ENCODE measurements at places on chromosomes 7 and 10. TPM values are rescaled to one million over a fixed set of nuclear protein-coding genes. Genes with fewer than 3 reads are reported as not detected.

The LRCH4 gene
- total RNA-seq: 305 TPM

The METTL27 gene
- total RNA-seq: 0.73 TPM

The DOCK1 gene
- not detected for total RNA-seq

GRCh38 chr10:98255146-98255877 lies 12.7 kb downstream of the LOXL4 start:
- peaks cover 4% of the 10 kb centered on the region for H3K36me3 ChIP-seq
- H3K27me3 ChIP-seq: no peaks in the 10 kb centered on the region
- no peak for DNase-seq
- no peak overlapping the region for H3K4me3 ChIP-seq
- H3K27ac ChIP-seq: no peak overlapping the region
- peaks cover 7% of the 10 kb centered on the region for H3K4me1 ChIP-seq

GRCh38 chr10:73586583-73586984 lies 4.6 kb downstream of the USP54 start:
- no peak overlapping the region for H3K27ac ChIP-seq
- no peaks in the 10 kb centered on the region for H3K36me3 ChIP-seq
- H3K4me3 ChIP-seq: no peak overlapping the region
- DNase-seq: no peak
- no peaks in the 10 kb centered on the region for H3K27me3 ChIP-seq

DNA sequence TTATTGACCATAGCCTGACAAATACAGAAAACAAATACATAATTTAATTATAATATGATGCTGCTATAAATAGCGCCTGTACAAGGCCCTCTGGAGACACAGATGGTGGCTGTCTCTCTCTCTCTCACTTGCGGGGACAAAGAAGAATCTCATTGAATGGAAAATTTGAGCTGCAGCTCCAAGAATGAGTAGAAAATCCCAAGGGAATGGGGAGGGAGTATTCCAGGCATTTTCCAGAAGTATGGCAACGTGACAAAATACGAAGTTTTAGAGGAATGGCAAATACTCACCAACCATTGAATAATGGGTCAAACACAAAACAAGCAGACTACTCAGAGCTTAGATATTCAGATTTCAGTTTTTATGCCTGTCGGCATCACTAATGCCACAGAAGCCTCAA lies 179.9 kb downstream of the NRP1 start:
- H3K4me1 ChIP-seq: peaks cover 45% of the 10 kb centered on the region
- no peak for DNase-seq
- H3K27me3 ChIP-seq: no peaks in the 10 kb centered on the region
- H3K36me3 ChIP-seq: no peaks in the 10 kb centered on the region
- peak overlapping the region; percentile 68 for H3K4me3 ChIP-seq

GRCh38 chr10:99966306-99966705 lies 43.4 kb downstream of the DNMBP start:
- DNase-seq: no peak
- H3K27me3 ChIP-seq: no peaks in the 10 kb centered on the region
- peak overlapping the region; percentile 39 for H3K27ac ChIP-seq
- H3K4me3 ChIP-seq: no peak overlapping the region
- H3K36me3 ChIP-seq: peaks cover 9% of the 10 kb centered on the region

The ACHE gene
- total RNA-seq: 0.25 TPM

- H3K27ac ChIP-seq: no peak overlapping the region
- H3K36me3 ChIP-seq: peaks cover 12% of the 10 kb centered on the region
- H3K4me1 ChIP-seq: peaks cover 6% of the 10 kb centered on the region
- no peak overlapping the region for H3K4me3 ChIP-seq
Measured at GRCh38 chr7:5225616-5226290, 35.7 kb downstream of the WIPI2 start.

GRCh38 chr7:156673454-156673853 lies 32.9 kb downstream of the RNF32 start:
- H3K36me3 ChIP-seq: peaks cover 4% of the 10 kb centered on the region
- no peak overlapping the region for H3K27ac ChIP-seq
- no peaks in the 10 kb centered on the region for H3K4me1 ChIP-seq
- no peak for DNase-seq

GRCh38 chr10:110625356-110625894 lies 18.7 kb upstream of the RBM20 start:
- no peak overlapping the region for H3K27ac ChIP-seq
- peaks cover 12% of the 10 kb centered on the region for H3K27me3 ChIP-seq
- H3K4me1 ChIP-seq: no peaks in the 10 kb centered on the region
- H3K36me3 ChIP-seq: peaks cover 5% of the 10 kb centered on the region
- no peak overlapping the region for H3K4me3 ChIP-seq
- no peak for DNase-seq

The INMT gene
- 1.2 TPM for total RNA-seq

DNA sequence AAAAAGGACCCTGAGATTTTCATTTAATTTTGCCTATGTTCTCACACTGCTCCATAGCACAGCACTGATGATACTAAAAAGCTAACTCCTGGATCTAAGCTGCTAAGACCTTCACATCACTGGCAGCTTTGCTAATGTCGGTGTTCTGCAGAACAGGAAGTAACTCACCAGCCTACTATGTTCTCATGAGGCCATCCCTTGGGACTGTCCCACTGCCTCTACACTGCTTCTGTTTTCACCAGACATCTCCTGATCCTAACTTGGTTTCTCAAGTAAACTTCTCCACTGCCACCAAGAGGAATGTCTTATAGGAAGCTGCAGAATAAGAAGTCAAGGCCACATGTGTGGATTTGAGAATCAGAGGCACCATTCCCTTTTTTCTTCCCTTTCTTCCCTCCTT lies 15.1 kb downstream of the HTR7 start:
- peaks cover 32% of the 10 kb centered on the region for H3K27me3 ChIP-seq
- peaks cover 3% of the 10 kb centered on the region for H3K36me3 ChIP-seq
- DNase-seq: no peak
- no peak overlapping the region for H3K4me3 ChIP-seq
- H3K27ac ChIP-seq: no peak overlapping the region

GRCh38 chr7:42395607-42396006 lies 158.6 kb upstream of the GLI3 start:
- no peak overlapping the region for H3K27ac ChIP-seq
- no peaks in the 10 kb centered on the region for H3K36me3 ChIP-seq
- peaks cover 4% of the 10 kb centered on the region for H3K27me3 ChIP-seq
- H3K4me3 ChIP-seq: no peak overlapping the region

DNA sequence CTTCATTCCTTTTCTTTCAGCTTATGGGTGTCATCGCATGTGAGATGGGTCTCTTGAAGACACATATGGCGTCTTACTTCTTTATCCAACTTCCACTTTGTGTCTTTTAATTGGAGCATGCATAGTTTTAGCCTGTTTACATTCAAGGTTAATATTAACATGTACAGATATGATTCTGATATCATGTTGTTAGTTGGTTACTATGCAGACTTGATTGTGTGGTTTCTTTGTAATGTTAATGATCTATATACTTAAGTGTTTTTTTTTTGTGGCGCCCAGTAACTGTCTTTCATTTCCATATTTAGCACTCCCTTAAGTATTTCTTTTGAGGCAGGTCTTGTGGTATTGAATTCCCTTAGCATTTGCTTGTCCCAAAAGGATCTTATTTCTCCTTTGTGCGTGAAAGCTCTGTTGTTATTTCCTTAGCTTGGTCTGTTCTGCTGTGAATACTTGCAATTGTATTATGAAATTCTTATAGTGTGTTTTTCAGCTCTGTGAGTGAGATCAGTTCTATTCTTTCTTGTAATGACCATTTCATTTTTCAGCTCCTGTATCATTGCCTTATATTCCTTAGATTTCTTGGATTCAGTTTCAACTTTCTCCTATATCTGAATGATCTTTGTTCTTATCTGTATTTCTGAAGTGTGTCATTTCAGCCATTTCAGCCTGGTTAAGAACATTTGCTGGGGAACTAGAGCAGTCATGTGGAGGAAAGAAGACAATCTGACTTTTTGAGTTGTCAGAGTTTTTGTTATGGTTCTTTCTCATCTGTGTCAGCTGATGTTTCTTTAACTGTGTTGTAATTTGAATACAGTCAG lies 88.4 kb downstream of the ABCA13 start:
- H3K27me3 ChIP-seq: peaks cover 5% of the 10 kb centered on the region
- no peak for DNase-seq
- no peaks in the 10 kb centered on the region for H3K36me3 ChIP-seq
- H3K4me3 ChIP-seq: no peak overlapping the region

- H3K27me3 ChIP-seq: peaks cover 53% of the 10 kb centered on the region
- H3K36me3 ChIP-seq: no peaks in the 10 kb centered on the region
- H3K4me3 ChIP-seq: no peak overlapping the region
- H3K27ac ChIP-seq: no peak overlapping the region
Measured at GRCh38 chr10:69866688-69867461, 65.2 kb downstream of the COL13A1 start.

DNA sequence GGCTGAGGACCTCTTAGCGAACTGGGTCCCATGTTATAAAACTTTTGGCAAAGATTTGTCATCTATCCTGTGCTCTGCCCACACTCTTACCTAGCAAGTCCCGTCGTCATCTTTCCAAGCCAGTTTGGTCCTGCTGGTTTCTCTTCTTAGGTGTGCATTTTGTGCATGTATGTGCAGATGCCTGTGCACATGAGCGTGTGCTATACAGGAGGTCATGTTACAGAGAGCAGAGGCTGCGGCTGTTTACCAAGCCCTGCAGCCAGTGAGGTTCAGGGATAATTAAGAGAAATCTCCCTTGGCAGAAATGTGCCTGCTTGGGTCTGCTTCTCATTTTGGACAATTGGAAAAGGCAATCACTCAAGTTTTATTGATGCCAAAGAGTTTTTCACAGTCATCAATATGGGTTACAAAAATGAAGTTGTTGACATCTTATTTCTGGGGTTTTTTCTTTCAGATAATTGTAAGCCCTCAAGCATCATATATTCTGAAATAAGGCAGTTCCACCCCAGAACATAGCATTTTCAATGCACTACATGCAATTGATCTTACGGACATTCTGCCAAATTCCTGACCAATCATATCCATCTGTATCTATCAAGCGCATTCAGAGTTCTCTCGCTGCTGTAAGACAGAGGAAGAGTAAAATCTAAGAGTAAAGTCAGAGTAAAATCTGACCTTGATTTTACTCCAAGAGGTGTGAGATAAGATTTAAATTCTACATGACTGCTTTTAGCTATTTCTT lies 361.4 kb upstream of the ZNF32 start:
- H3K4me3 ChIP-seq: no peak overlapping the region
- DNase-seq: no peak
- no peaks in the 10 kb centered on the region for H3K36me3 ChIP-seq
- H3K27me3 ChIP-seq: peaks cover 39% of the 10 kb centered on the region
- H3K4me1 ChIP-seq: peaks cover 4% of the 10 kb centered on the region
- H3K27ac ChIP-seq: no peak overlapping the region

- no peak overlapping the region for H3K27ac ChIP-seq
- DNase-seq: no peak
- H3K4me1 ChIP-seq: no peaks in the 10 kb centered on the region
- H3K4me3 ChIP-seq: no peak overlapping the region
- H3K36me3 ChIP-seq: no peaks in the 10 kb centered on the region
- peaks cover 13% of the 10 kb centered on the region for H3K27me3 ChIP-seq
Measured at GRCh38 chr10:77433546-77433945, 204.1 kb downstream of the KCNMA1 start.

All from T-helper 17 cell (primary cell).